ENCODE measurements at places on chromosomes 12 and 14.
A peak's percentile ranks its signal among the peaks of the same experiment; 100 is the strongest.

DNA sequence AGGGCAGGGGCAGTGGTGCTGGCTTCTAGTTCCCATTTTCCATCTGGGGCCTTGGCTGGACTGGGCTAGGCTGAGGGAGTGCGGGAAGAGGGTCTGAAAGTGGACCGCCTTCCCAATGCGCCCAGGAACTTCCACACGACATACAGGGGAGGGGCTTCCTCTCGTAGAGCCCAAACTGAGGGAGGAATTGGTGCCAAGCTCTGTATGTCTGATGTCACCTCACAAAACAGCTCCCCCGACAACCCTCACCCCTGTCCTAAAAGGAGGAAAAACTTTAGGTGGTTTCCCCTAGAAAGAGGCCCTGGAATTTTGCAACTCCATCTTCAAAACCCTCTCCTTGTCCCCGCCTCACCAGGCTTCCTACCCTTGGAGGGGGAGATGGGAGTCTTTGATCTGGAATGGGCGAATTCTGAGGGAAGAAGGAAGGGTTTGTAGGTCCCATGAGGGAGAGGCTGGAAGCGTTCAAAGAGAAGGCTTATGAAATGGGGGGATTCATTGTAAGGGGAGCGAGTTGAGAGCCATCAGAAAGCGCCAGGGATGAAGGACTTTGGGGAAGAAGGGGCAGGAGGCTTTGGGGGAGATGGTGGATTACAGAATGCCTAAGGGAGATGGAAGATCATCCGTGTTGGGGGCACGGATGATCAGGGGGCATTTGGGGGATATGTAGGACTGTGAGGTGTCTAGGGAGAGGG is 844 bp downstream of the GLTP start:
- H3K4me3 ChIP-seq, result peak overlapping the region; percentile 93
- peaks cover 27% of the 10 kb centered on the region for H3K4me1 ChIP-seq
- H3K27ac ChIP-seq, result peak overlapping the region; percentile 83
- DNase-seq, result no peak
- H3K36me3 ChIP-seq, result peaks cover under 1% of the 10 kb centered on the region

DNA sequence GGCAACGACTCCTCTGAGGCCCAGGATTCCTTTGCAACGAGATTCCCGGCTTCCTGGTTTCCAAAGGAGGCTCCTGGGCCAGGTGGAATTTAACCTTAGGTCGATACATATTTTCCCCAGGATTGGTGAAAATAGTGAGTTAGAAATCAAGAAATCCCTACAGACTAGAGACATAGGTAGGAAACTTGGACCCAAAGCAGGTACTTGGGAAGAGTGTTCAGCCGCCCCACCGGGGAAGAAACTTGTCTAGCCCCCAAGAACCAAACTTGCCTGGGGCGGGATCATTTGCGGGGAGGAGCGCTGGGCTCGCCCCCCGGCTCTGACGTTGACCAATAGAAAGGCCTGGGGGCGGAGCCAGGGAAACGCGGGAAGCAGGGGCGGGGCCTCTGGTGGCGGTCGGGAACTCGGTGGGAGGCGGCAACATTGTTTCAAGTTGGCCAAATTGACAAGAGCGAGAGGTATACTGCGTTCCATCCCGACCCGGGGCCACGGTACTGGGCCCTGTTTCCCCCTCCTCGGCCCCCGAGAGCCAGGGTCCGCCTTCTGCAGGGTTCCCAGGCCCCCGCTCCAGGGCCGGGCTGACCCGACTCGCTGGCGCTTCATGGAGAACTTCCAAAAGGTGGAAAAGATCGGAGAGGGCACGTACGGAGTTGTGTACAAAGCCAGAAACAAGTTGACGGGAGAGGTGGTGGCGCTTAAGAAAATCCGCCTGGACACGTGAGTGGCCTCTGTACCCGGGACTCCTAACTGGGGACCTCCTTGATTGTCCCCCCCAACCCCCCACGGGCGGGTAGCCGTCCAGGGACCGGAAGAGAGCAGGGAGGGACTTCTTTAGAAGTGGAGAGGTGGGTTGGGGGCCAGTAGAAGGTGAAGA is at the start of gene CDK2:
Gene CDK2, plus strand, starts transcription at position 423 of the 874 bp plus-strand sequence. Its CDS starts 179 bp downstream, at position 602.
- H3K4me1 ChIP-seq, result peaks cover 28% of the 10 kb centered on the region
- H3K4me3 ChIP-seq, result peak within 1 kb of the TSS; percentile 93
- peak; percentile 85 for DNase-seq
- peak within 1 kb of the TSS; percentile 90 for H3K27ac ChIP-seq

- H3K27me3 ChIP-seq, result no peaks in the 10 kb centered on the region
- no peaks in the 10 kb centered on the region for H3K4me1 ChIP-seq
- H3K27ac ChIP-seq, result no peak overlapping the region
- no peak overlapping the region for H3K4me3 ChIP-seq
- peaks cover 69% of the 10 kb centered on the region for H3K36me3 ChIP-seq
Observed at GRCh38 chr14:39320318-39320717, 86.6 kb downstream of the MIA2 start.

GRCh38 chr12:108838194-108839017 is 19.0 kb downstream of the SSH1 start:
- H3K36me3 ChIP-seq, result no peaks in the 10 kb centered on the region
- no peaks in the 10 kb centered on the region for H3K27me3 ChIP-seq
- H3K4me3 ChIP-seq, result peak overlapping the region; percentile 78
- DNase-seq, result peak; percentile 59
- peaks cover 42% of the 10 kb centered on the region for H3K4me1 ChIP-seq

DNA sequence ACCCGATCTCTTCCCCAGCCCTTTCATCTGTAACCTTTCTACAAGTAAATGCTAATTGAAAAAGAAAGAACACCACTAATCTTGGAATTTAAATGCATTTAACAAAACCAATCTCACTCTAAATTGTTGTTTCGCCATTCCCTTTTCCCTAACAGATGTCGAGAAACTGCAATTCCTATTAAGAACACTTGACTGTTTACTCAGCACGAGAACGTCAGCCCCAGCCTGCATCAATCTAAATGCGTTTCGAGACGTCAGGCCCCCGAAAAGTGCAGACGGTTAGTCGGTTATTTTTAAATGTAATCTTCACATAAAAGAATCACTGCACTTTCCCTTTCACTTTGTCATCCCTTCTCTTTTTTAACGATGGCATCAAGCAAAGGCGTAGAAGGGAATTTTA is 837.6 kb downstream of the VRK1 start:
- peak; percentile 17 for DNase-seq
- H3K36me3 ChIP-seq, result no peaks in the 10 kb centered on the region
- peaks cover 46% of the 10 kb centered on the region for H3K4me1 ChIP-seq

GRCh38 chr12:98895086-98895651 is 250.1 kb downstream of the APAF1 start:
- H3K4me1 ChIP-seq, result no peaks in the 10 kb centered on the region
- no peaks in the 10 kb centered on the region for H3K36me3 ChIP-seq
- H3K27ac ChIP-seq, result no peak overlapping the region
- peaks cover 51% of the 10 kb centered on the region for H3K27me3 ChIP-seq
- DNase-seq, result no peak
